ENCODE measurements at places on chromosomes 1 and 21.

DNA sequence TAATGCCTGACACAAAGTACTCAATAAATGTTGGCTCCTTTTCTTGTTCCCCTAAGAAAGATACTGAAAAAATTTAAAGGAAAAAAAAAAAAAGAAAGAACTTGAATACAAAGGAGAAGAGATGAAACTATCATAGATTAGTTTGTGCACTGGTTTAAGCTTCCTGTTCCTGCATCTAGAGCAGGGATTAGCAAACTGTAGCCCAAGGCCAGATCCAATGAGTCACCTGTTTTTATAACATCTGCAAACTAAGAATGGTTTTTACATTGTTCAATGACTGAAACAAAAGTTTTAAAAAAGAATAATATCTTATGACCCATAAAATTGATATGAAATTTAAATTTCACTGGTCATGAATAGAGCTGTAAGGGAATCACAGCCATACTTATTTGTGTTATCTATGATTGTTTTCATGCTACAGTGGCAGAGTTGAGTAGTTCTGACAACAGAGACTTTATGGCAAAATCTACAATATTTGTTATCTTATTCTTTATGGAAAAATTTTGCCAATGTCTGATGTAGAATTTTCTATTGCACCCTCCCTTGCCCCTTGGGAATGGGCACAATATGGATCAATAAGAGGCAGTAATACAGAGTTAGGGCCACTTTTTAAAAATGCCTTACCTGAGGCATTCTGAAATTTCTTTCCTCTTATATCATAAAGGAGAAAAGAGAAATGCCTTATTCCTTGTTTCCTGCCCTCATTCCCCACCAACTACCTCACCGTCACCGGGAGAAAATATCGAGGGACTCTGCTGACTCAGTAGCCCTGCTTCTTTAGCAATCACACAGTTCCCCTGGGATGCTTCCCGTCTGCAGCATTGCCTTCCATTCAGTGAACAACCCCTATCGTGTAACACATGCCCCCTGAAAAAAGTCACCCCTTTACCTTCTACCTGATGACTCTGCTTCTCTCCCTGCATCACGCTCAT, 50.6 kb downstream of the WDR64 start:
- no peak for DNase-seq

DNA sequence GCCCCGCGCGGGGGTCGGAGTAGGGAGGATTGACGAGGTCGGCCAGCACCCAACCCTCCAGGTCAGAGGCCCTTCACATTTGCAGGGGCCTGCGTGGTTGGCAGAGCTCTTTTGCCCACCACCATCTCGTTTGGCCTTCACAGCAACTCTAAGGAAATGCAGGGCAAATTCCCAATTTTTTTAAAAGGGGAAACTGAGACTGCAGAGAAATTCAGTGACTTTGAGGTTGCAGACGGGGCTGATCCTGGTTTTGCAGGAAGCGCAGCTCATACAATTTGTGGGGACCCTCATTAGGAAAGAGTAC, 430 bp upstream of the ACBD3 start:
- DNase-seq: no peak

- no peak for DNase-seq
These were observed 283.3 kb downstream of the RRAGC start for GRCh38 chr1:38576241-38576640.

GRCh38 chr21:28263974-28264373, 728.7 kb downstream of the LTN1 start:
- no peak for DNase-seq

- no peak for DNase-seq
These were observed 280.8 kb upstream of the DPYD start for GRCh38 chr1:98201666-98202081.
